ENCODE measurements at places on chromosomes 1 and 21.

DNA sequence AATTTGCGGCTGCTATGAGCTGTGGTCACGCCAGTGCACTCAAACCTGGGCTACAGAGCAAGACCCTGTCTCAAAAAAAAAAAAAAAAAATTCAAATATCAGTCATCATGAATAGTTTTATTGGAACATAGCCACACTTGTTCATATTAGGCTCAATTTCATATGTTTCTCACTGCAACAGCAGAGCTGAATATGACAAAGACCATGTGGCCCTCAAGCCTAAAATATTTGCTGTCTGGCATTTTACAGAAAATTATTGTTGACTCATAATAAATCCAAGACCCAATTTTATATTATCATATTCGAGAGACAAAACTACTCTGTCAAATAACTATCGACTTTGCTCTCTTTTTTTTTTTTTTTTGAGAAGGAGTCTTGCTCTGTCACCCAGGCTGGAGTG is 11.0 kb downstream of the BECN2 start:
- DNase-seq = no peak

- DNase-seq = no peak
These were observed 80.0 kb downstream of the DESI2 start for GRCh38 chr1:244732851-244733450.

DNA sequence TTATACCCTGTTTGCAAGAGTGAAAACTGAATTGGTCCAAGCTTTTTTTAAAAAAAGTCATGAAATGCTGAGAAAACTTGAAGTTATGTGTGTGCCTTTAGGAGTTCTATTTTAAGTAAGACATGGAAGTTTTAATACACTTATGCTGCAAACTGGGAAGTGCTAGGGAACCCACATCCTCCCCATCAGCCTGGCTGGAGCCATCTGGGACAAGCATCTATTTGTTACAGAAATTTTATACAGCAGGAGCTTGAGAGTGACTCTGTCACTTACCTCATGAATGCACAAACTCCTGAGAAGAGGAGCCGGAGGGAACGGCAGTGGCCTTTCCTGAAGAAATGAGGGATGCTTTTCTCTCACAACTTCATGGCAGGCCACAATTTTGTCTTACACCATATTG is 78.2 kb upstream of the SLC44A3 start:
- DNase-seq = no peak

GRCh38 chr1:155831279-155831976 is 25.6 kb downstream of the GON4L start:
- DNase-seq = no peak

DNA sequence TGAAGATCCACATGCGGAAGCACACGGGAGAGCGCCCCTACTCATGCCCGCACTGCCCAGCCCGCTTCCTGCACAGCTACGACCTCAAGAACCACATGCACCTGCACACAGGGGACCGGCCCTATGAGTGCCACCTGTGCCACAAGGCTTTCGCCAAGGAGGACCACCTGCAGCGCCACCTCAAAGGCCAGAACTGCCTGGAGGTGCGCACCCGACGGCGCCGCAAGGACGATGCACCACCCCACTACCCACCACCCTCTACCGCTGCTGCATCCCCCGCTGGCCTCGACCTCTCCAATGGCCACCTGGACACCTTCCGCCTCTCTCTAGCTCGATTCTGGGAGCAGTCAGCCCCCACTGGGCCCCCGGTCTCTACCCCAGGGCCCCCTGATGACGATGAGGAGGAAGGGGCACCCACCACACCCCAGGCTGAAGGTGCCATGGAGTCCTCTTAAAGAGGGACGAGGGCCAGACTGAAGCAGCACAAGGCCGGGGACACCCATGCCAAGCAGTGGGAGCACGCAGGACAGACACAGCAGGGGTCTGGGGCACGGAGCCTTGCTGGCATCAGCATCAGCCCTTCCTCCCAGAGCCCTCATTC is 13.7 kb downstream of the ZBTB7B start:
- DNase-seq = no peak

GRCh38 chr1:157595356-157595755 is 2.5 kb downstream of the FCRL4 start:
- DNase-seq = no peak

- DNase-seq = no peak
These were observed 6.4 kb downstream of the IL24 start for GRCh38 chr1:206903687-206904086.

DNA sequence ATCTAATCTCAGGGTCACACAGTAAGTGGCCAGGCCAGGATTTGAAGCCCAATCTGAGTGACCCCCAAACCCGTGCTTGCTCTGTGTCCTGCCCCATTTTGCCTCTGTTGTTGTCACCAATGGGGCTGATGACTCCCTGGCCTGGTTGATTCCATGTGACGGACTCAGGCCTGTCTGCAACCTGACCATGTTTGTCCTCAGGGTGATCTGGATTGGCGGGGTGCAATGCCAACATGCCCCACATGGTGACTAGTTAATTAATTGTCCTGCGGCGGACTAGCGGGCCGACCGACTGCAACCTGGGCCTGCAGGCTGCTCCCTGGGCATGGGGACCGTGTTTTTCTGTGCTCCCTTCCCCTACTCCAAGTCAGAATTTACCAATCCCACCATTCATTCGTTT is 256.3 kb downstream of the MATN1 start:
- DNase-seq = no peak

DNA sequence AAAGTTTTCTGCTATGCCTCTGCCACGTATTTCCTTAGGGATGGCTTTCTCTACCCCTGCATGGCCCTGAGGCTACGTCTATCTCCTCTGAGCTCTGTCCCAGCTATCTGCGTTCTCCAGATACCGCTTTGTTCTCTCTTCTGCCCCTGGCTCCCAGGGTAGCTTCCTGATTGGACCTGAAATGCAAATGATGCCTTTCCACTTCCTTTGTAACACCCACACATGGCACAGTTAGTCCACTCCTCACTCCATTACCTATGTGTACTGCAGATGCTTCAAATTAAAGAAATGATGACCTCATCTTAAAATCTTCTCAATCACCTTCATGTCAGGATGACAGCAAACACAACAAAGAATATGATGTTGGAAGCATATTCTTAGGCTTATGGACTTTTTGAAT is 138.6 kb upstream of the POGK start:
- no peak for DNase-seq

DNA sequence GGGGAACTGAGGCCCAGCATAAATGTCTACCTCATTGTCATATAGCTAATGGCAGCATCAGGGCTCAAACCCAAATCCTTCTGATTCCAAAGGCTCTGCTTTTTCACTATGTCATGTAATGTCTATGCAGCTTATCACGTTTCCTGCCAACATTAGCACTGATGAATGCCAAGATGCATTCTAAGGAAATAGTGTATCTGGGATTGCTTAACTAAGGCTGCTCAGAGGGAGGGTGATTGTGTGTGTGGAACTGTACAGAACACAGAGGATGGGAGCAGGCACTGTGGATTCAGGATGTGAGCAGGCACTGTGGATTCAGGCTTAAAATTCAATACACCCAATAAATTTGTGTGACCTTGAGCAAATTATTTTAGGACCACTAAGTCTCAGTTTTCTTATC is 456.4 kb upstream of the DEPDC1 start:
- DNase-seq = no peak

DNA sequence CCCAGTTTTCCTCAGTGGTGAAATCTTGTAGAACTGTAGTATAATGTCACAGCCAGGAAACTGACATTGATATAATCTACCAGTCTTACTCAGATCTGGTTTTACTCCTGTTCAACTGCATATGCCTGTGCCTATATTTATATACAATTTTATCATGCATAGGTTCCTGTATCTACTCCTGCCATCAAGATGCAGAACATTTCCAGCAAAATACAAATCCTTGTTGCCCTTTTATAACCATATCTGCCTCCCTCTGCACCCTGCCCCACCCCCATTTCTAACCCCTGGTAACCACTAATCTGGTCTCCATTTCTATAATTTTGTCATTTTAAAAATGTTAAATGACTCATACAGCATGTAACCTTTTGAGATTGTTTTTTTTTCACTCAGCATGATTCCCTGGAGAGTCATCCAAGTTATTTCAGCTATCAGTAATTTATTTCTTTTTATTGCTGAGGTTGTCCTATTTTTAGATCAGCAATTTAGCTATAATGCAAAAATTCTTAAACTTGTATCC is 8.1 kb downstream of the UTP25 start:
- DNase-seq = peak; percentile 43

GRCh38 chr1:226938903-226939437 is 1.1 kb upstream of the COQ8A start:
- DNase-seq = no peak

DNA sequence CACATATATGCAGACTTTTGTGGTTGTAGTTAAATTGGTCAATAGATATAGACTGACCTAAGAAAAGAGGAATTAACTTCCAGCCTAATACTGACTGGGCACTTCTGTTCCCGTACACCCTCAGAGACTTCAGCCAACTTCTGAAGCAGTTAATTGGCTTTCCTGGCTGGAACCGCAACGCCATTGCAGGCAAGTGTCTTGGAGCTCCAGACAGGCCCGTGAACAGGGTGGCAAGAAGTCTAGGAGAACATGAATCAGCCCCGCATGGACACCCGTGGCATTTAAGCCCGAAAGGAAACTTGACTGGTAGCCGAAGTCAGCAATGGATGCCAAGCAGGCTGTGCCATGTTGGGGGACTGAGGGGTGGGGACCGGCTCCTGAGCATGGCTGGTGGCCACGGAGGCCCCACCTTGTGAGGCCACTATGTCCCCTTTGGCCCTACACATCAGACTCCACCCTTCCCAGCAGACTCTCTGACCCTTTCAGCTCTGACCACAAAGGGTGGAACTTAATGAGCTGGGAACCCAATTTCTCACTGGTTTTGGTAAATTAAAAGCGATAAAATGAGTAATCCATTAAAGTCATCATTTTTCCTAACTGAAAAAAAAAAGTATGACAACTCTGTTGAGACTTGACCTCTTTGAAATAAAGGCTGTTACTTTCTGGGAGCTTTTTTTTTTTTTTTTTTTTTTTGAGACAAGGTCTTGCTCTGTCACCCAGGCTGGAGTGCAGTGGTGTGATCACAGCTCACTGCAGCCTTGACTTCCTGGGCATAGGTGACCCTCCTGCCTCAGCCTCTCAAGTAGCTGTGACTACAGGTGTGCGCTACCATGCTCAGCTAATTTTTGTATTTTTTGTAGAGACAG is 54.1 kb downstream of the RUNX1 start:
- peak; percentile 40 for DNase-seq

DNA sequence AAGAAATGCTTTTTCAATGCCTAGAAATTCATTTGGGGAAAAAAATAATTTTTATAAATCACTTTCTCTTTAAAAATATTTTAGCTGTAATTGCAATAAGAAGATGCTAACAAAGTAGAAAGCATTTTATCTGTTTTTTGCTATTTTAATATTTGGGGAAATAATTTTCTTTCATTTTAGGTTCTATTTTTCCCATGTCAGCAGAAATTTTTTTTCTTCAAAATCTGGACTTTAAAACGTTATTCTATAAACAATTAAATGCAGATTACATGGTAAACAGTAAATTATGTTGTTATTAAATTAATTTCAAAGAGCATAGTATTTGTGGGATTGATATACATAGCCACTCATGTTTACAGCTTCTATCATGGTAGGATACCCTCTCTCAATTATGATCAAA is 27.7 kb upstream of the RRP15 start:
- no peak for DNase-seq

DNA sequence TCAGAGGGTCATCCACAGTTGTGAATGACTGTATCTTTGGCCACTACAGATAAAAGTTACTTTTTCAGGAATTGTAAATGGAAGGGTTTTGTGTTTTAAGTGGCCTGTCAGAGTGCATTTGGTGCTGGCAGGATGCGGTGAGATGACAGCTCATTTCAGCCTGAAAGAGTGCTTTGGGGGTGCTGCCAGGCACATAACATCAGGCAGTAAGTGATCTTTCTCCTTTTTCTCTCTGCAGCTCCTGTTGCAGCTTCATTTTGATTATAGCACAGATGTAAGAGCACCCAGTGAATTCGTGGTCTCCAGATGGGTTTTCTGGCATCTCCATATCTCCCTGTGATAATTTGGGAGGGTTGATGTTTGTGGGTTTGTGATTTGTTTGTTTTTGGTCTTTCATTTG is 14.8 kb upstream of the FAM163A start:
- DNase-seq = no peak

GRCh38 chr1:30774550-30775432 is 17.2 kb upstream of the LAPTM5 start:
- no peak for DNase-seq

GRCh38 chr1:31568895-31569595 is 7.3 kb upstream of the TINAGL1 start:
- no peak for DNase-seq

GRCh38 chr1:245046769-245047168 is 108.0 kb upstream of the KIF26B start:
- DNase-seq = no peak

DNA sequence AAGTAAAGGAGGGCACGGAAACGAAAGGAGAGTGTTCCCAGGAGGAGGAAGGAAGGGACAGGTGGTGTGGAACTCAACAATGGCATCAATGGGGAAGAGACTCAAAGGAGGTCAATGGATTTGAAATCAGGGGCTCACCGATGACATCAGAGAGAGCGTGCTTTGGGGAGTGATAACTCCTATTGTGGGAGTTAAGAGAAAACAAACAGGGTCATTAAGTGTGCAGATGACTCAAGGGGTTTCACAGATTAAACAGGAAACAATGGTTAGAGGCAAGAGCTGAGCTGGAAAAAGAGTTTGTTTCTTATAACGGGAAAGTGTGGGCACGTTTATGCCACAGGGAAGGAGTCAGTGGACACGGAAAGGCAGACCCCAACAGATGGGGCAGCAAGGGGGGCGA is 629.1 kb downstream of the SMYD3 start:
- DNase-seq = no peak

DNA sequence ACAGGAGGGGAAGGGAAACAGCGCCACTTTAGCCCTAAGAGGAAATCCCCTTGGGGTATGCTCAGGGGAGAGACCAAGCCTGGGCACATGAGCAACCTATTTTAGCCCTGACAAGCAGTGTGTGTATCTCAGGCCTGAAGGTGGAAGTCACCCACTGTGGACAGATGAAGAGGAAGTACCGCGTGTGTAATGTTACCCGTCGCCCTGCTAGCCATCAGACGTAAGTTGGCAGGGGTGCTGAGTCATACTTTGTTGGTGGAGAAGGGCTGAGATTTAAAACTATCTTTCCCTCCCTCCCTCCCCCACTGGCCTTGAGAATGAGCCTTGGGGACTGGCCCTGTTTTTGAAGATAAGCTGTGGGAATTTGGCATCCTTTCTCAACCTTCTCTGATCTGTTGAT is 11.2 kb downstream of the AGO1 start:
- DNase-seq = peak; percentile 13

- DNase-seq = no peak
These were observed 123.3 kb upstream of the IFFO2 start for GRCh38 chr1:19079541-19080472.

Measured in activated naive CD8-positive, alpha-beta T cell treated with anti-CD3 and anti-CD28 coated beads, Interleukin-2, amount 50 U/mL, for 24 hours (primary cell).